ENCODE measurements at places on chromosomes 5 and 9.

GRCh38 chr9:101014566-101014965, 14.0 kb upstream of the PLPPR1 start:
- no peak for DNase-seq
- H3K4me3 ChIP-seq: no peak overlapping the region
- H3K27ac ChIP-seq: no peak overlapping the region

- no peak for DNase-seq
- no peaks in the 10 kb centered on the region for H3K4me1 ChIP-seq
- no peaks in the 10 kb centered on the region for H3K36me3 ChIP-seq
- no peak overlapping the region for H3K27ac ChIP-seq
- H3K4me3 ChIP-seq: no peak overlapping the region
Observed at GRCh38 chr5:28542987-28543386, 1504.6 kb upstream of the CDH9 start.

- no peak for DNase-seq
- H3K4me1 ChIP-seq: peaks cover 14% of the 10 kb centered on the region
- H3K36me3 ChIP-seq: no peaks in the 10 kb centered on the region
- no peak overlapping the region for H3K4me3 ChIP-seq
- peaks cover 100% of the 10 kb centered on the region for H3K27me3 ChIP-seq
Observed at GRCh38 chr9:97845130-97845529, 7.9 kb upstream of the FOXE1 start.

DNA sequence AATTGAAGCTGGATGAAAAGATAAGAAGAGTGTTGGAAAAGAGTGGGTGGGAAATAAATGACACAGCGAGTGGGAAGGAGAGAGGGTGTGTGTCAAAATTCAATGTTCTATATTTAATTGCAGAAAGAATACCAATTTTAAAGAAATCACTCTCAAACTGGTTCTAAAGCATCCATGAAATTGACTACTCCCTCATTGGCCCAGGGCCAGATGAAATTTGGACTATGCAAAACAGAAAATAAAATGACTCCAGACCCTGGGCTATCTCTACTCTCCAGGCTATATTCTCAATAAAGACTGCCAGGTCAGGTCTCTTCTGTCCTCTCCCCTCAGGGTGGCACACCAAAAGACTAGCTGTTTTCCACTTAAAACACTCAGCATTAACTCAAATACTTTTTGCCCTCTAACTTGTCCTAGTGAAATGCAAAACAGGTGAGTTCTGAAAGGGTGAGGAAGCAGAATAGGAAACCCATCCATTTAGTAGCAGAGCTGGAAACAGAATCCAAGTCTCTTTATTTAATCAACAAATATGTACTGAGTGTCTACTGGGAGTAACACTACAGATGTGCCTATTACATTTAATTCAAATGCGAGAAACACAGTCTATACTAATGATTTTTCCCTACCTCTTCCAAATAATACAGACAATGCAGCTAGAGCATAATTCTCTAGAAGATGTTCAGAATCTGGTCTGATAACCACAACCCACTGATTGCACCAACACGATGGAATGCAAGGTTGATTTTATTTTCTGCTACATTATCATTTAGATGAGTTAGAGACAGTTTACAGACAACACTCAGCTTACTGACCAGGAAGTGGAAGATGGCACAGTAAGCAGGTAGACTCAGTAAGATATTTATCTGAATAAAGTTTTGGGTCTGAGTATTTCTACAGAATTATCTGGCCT, 42.1 kb downstream of the EFCAB9 start:
- H3K27me3 ChIP-seq: no peaks in the 10 kb centered on the region
- H3K36me3 ChIP-seq: peaks cover 31% of the 10 kb centered on the region
- H3K4me3 ChIP-seq: no peak overlapping the region
- no peak overlapping the region for H3K27ac ChIP-seq
- no peak for DNase-seq

DNA sequence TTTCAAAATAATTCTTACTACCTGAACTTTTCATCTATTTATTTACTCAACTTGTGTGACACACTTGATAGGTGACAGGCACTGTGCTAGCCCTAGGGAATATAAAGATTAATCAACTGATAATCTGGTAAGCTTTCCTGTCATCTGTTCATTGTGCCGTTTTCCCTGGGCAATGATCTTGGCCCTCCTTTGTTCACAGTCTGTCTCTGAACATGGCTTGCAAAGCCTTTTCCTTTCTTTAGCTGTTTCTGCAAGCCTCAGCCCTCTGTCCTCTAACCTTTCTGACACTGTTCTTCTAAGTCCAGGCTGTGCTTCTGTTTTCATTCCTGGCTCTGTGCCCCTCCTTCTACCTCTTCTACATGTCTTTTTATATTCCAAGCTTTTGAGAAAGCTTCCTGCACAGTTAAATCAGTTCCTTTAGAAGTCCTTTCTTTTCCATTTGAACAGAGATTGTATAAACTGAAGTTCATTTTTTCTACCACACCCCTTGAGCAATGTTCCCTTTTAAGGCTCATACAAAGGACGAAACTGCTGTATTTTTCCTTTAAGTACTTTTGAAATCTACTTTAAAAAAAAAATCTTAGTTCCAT, 803.0 kb upstream of the ZNF608 start:
- DNase-seq: no peak
- H3K4me1 ChIP-seq: peaks cover 12% of the 10 kb centered on the region
- peak overlapping the region; percentile 9 for H3K27ac ChIP-seq
- no peaks in the 10 kb centered on the region for H3K36me3 ChIP-seq
- H3K27me3 ChIP-seq: no peaks in the 10 kb centered on the region

GRCh38 chr9:133460405-133461175, 812 bp downstream of the CACFD1 start:
- no peaks in the 10 kb centered on the region for H3K27me3 ChIP-seq
- H3K4me3 ChIP-seq: peak overlapping the region; percentile 79
- no peak for DNase-seq
- peaks cover 20% of the 10 kb centered on the region for H3K4me1 ChIP-seq
- no peaks in the 10 kb centered on the region for H3K36me3 ChIP-seq
- peak overlapping the region; percentile 95 for H3K27ac ChIP-seq

- no peaks in the 10 kb centered on the region for H3K27me3 ChIP-seq
- DNase-seq: no peak
- no peak overlapping the region for H3K4me3 ChIP-seq
- H3K4me1 ChIP-seq: no peaks in the 10 kb centered on the region
- H3K36me3 ChIP-seq: peaks cover 55% of the 10 kb centered on the region
Observed at GRCh38 chr9:105466898-105467455, 19.1 kb downstream of the FSD1L start.

GRCh38 chr9:126423142-126423915, 96.7 kb downstream of the MVB12B start:
- H3K4me3 ChIP-seq: no peak overlapping the region
- H3K36me3 ChIP-seq: peaks cover 17% of the 10 kb centered on the region
- no peak overlapping the region for H3K27ac ChIP-seq
- peaks cover 31% of the 10 kb centered on the region for H3K4me1 ChIP-seq
- H3K27me3 ChIP-seq: no peaks in the 10 kb centered on the region

GRCh38 chr9:33677961-33678360, 117.4 kb upstream of the PRSS3 start:
- no peak overlapping the region for H3K27ac ChIP-seq
- no peak overlapping the region for H3K4me3 ChIP-seq
- no peak for DNase-seq

GRCh38 chr5:6759983-6760382, 46.8 kb downstream of the TENT4A start:
- DNase-seq: no peak
- H3K36me3 ChIP-seq: peaks cover 33% of the 10 kb centered on the region
- peaks cover 9% of the 10 kb centered on the region for H3K4me1 ChIP-seq

DNA sequence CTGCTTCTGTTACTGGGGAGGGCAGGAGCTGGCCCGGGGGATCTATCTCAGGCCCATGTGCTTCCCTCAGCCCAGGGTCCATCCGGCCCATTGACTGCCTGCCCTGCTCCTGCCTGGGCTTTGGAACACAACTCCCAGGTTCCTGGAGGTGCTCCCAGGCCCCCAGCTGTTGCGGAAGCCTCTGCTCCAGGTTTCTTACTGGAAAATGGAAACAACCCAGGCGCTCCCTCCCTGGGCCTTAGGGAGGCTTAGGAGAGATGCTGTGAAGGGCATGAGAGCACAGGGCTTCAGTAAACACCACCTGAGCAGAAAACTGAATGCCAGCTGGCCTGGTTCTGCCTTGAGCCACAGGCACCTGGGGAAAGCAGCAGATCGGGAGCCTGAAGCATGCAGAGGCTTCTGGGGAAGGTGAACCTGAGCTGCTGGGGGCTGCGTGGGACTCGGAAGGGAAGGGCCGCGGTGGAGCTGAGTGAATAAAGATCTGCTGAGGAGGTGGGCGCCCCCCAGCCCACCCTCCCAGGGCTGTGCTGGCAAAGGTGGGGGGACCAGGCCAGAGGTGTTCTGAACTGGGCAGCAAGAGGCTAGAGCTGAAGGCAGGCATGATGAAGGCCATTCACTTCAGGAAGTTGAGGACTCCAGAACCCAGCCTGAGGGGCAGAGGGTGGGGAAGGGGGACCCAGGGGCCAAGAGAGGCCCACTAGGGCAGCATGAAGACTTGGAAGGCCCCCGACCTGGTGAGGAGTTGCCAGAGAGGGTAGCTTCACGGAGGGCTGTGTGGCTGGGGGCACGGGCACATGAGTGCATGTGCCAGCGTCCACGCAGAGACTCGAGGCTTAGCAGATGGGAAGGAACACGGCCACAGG, 64.8 kb downstream of the SHB start:
- H3K27me3 ChIP-seq: no peaks in the 10 kb centered on the region
- H3K36me3 ChIP-seq: no peaks in the 10 kb centered on the region
- DNase-seq: no peak
- no peak overlapping the region for H3K4me3 ChIP-seq

DNA sequence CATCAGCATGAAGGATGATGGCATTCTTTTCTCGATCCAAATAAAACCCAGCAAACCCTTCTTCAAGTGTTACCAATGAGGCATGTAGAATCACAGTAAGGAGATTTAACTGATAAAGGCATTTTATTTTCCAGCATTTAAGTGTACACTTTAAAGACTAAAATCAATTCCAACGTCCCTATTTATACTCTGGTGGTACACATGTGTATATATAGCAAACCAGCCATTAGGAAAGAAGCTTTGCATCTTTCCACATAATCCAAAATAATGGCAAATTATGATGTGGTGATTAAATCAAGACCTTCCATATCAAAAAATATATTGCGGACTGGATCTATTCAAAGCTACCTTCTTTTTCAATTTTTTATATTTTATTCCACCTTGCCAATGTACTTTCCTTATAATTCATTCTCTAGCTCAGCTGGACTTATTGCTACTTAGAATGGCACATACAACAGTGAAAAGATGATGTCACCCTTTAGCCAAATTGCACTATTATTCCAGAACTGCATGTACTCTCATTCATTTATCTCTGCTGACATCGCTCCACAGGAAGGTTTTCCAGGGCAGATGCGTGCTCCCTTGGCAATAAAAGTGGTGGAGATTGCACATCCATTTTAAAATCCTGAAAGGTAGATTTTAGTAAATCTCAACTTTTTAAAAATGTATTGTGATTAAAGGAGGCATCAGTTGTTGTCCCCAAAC, 63.3 kb upstream of the SLC30A5 start:
- no peaks in the 10 kb centered on the region for H3K36me3 ChIP-seq
- no peak overlapping the region for H3K4me3 ChIP-seq
- peaks cover 23% of the 10 kb centered on the region for H3K27me3 ChIP-seq

GRCh38 chr5:89036704-89037489, 153.9 kb upstream of the MEF2C start:
- H3K4me1 ChIP-seq: peaks cover 15% of the 10 kb centered on the region
- no peak overlapping the region for H3K4me3 ChIP-seq

- H3K27me3 ChIP-seq: no peaks in the 10 kb centered on the region
- H3K4me1 ChIP-seq: no peaks in the 10 kb centered on the region
- H3K4me3 ChIP-seq: no peak overlapping the region
- H3K36me3 ChIP-seq: no peaks in the 10 kb centered on the region
- no peak overlapping the region for H3K27ac ChIP-seq
- no peak for DNase-seq
Observed at GRCh38 chr5:101543780-101544179, 640.7 kb upstream of the ST8SIA4 start.

- peak overlapping the region; percentile 99 for H3K4me3 ChIP-seq
- H3K27me3 ChIP-seq: no peaks in the 10 kb centered on the region
- peak overlapping the region; percentile 97 for H3K27ac ChIP-seq
- no peak for DNase-seq
- H3K4me1 ChIP-seq: peaks cover 62% of the 10 kb centered on the region
Observed at GRCh38 chr5:135398160-135398854, 724 bp downstream of the MACROH2A1 start.

DNA sequence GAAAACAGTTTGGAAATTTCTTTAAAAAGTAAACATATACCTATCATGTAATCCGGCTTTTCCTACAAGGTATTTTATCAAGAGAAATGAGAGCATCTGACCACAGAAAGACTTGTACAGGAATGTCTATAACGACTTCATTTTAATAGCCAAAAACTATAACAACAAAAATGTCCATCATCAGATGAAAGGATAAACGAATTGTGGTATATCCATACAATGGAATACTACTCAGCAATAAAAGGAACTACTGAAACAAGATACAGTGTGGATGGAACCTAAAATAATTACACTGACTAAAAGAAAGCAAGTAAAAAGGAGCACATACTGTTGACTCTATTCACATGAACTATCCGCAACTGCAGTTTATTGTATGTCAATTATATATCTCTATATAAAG, 1.4 kb upstream of the FTMT start:
- H3K4me3 ChIP-seq: no peak overlapping the region
- H3K27me3 ChIP-seq: peaks cover 5% of the 10 kb centered on the region
- no peak for DNase-seq
- H3K36me3 ChIP-seq: no peaks in the 10 kb centered on the region
- H3K27ac ChIP-seq: no peak overlapping the region
- H3K4me1 ChIP-seq: no peaks in the 10 kb centered on the region

- DNase-seq: no peak
- H3K4me3 ChIP-seq: no peak overlapping the region
- peaks cover 11% of the 10 kb centered on the region for H3K36me3 ChIP-seq
- H3K4me1 ChIP-seq: peaks cover 33% of the 10 kb centered on the region
- H3K27me3 ChIP-seq: no peaks in the 10 kb centered on the region
- H3K27ac ChIP-seq: no peak overlapping the region
Observed at GRCh38 chr9:5015934-5016333, 30.9 kb downstream of the JAK2 start.

DNA sequence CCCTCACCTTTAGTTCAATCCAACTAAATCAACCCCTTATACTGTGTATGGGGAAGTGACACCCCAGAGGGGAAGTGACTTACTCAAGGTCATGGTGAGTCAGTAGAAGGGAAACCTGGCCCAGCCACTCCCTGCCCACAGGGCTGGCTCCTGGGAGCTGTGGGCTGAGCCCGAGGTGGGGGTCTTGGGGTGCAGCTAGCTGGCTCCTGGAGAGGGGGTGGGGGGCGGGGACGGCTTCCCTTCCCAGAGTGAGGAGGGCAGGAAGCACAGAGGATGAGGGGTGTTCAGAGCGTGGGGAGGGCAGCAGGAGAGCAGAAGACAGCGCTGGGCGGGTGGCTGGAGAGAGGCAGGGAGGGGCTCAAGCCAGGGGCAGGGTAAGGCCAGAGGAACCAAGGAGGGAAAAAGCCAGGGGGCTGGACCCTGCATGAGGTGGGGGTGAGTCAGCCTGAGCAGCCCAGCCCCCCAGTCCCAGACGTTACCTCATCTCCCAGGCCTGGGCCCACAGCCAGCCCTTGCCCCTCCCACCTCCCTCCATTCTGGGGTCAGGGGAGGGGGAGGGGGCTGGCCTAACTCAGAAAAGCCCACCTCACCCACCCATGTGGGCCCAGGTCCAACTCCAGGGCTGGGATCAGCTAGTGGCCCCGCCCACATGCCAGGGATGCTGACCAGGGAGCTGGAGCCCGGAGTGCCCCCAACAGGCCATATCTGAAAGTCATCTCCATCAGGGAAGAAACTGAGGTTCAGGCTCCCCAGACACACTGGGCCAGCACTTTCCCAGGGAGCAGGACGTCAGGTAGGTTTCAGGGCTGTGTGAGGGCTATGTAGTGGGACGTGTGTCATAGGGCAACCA, 2.8 kb downstream of the PDLIM7 start:
- peaks cover 72% of the 10 kb centered on the region for H3K4me1 ChIP-seq
- peak overlapping the region; percentile 95 for H3K27ac ChIP-seq
- H3K27me3 ChIP-seq: no peaks in the 10 kb centered on the region
- H3K4me3 ChIP-seq: peak overlapping the region; percentile 96
- peaks cover 35% of the 10 kb centered on the region for H3K36me3 ChIP-seq

All from left ventricle myocardium inferior (tissue), 1 donor.